ENCODE measurements at places on chromosomes 4 and X.

GRCh38 chr4:99180382-99181070 lies 36.4 kb upstream of the ADH4 start:
- DNase-seq = no peak

GRCh38 chrX:30779453-30780030 lies 109.5 kb downstream of the TAB3 start:
- DNase-seq = no peak

GRCh38 chr4:122341886-122342285 lies 36.9 kb upstream of the ADAD1 start:
- no peak for DNase-seq

DNA sequence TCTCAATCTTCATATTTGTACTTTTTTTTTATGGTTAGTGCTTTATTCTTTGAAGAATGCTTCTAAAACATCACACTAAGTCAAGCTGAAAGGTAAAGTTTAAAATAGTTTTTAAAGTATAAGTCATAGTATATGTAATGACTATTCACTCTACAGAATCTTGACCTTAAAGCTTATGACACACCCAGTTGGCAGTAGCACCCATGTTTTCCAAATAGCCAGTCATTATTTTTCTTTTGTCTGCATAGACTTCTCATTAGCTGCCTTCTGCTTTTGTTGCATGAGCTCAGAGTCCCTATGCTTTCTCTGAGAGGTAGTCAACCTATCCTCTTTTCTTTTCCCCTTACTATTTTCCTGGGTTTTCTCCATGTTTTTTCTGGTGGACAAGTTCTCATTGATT lies 231.5 kb downstream of the PCDH18 start:
- DNase-seq = no peak

DNA sequence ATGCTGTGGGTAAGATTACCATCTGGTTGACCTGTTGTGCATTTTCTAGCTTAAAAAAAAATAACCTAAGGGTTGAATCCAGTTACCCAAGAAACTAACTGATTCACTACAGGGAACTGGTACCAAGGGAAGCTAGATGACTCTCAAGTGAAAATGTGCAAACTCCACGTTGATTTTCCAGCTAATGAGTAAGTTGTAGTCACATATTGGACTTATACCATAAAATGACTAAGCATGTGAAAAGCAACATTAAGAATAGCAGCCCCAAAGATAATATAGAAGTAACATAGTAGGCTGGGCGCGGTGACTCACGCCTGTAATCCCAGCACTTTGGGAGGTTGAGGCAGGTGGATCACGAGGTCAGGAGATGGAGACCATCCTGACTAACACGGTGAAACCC lies 270.9 kb downstream of the SPRY1 start:
- DNase-seq = no peak

DNA sequence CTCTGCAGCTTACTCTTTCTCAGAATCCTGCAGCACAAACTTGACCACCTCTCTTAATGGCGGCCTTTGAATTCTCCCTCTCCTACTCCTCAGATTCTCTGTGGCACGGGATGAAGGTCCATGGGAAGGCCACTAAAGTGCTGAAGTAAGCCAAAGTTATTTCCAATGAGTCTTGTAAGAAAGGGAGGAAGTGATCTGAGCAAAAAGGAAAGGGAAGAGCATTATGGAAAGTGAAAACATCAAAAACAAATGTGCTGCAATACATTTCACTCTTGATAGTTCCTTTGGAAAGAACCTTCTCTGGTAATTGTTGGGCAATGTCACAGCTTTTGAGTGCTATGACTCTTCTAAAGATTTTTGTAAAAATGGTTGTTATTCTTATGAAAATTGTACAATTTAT lies 54.3 kb upstream of the CAMK2D start:
- DNase-seq = no peak

DNA sequence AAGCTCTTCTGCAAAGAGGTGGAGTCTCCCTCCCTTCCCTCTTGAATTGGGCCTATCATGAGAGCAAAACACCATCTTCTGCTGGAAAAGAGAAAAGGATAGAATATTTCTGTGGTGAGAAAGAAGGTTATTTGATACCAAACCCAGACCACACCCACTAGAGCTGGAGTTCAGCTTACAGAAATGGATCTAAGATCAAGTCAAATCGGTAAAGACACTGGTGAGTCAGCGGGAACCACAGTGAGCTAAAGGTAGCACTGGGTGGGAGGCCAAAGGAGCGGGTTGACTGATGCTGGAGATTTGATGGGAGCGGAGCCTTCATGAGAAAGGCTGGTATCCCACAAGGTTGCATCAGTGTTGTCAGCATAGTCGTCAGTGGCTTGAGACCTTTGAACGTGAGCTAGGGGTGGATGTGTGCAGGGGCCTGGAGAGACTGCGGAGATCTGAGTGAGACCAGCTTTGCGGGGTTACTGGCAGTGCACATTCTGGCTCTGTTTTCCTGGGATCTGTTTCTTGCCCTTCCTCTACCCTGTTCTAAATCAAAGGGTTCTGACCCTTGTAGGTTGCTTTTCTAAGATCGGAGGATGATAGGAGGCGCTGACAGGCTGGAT lies 106.4 kb upstream of the SCOC start:
- peak; percentile 46 for DNase-seq

DNA sequence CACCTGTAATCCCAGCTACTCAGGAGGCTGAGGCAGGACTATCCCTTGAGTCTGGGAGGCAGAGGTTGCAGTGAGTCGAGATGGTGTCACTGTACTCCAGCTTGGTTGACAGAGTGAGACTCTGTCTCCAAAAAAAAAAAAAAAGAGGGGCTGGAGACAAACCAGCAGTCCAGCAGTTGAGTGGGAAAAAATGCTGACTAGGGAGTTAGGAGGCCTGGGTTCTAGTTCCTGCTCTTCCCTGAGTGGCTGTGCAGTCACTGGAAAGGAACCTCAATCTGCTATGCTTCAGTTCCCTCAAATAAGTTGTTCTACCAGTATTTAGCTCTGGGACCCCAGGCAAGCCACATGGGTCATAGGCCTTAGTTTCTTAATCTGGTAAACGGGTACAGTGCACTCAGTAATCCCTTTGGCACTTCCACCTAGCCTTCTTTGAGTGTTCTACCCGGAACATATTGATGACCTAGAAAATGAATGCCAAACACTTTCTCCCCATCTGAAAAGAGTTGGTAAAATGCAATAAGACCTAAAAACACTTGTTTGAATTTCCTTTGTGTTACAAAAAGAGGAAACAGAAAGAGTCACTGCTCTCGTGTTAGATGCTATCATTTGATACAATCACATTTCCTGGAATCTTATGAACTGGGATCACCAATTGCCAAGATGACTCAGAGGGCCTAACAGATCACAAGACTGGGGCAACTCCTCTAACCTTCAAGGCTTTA lies 99.3 kb upstream of the EGFL6 start:
- no peak for DNase-seq

DNA sequence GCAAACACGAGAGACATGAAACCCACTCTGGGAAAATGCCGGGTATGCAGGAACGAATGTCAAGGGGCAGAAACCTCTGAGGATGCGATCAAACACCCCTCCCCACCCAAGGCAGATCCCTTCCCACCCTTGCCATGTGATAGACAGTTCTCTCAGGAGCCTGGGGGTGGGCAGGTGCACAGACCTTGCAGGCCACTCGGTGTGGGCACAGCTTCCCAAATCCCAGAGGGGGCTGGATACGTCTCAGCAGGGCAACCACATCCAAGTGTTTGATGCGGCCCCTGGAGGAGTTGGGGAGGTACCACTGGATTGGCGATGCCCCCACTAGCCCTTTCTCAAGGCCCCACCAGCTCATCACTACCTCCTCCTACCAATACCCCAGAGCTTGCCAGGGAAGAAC lies 10.4 kb upstream of the SYP start:
- DNase-seq = no peak

DNA sequence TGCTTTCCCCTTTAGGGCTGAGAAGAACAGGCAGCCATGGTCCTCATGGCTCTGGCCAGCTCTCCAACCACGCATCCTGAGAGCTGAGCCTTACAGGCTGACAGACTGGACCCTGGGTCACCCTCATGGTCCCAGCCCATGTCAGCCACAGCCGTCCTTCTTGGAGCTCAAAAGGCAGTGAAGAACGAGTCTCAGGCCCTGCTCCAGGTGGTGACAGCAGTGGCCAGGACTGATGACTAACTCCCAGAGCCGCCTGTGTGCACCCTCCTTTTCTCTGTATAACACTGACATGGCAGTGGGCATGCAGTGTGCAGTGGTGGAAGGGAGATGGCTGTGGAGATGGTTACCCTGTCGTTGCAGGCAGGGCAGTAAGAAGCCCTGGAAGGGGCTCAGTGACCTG lies 10.3 kb upstream of the DUSP9 start:
- no peak for DNase-seq

DNA sequence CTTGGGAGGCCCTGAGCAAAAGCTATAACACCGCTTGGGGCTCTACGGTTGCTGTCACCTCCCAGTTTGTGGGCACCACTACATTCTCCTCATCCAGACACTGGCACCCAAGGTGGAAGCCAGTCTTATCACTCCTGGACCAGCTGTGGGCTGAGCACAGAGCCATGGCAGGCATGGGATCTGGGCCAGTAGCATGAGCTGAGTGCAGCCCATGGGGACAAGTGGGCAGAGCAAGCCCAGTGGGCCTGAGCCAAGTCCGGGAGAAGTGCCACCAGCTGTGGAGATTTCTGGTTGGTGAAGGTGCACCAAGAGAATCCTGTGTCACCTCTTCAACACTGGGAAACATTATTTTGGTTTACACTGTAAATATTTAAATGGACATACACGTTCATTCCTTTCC lies 1013.0 kb downstream of the TECRL start:
- DNase-seq = no peak
